ENCODE measurements at places on chromosomes 2 and 18.

DNA sequence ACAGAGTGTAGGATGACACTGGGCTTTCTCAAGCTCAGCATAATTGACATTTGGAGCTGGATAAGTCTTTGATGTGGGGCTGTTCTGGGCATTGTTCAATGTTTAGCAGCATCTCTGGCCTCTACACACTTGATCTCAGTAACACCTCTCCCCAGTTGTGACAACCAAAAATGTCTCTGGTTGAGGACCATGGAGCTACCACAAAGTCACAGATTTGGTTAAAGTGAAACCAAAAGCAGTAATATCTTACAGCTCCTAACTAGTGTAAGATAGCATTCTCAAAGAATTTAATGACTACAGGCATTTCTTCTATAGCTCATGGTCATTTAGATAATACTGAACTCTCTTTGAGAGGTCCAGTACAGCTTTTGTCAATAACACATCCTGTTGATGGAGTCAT is 23.4 kb upstream of the PAX3 start:
- no peak for DNase-seq

DNA sequence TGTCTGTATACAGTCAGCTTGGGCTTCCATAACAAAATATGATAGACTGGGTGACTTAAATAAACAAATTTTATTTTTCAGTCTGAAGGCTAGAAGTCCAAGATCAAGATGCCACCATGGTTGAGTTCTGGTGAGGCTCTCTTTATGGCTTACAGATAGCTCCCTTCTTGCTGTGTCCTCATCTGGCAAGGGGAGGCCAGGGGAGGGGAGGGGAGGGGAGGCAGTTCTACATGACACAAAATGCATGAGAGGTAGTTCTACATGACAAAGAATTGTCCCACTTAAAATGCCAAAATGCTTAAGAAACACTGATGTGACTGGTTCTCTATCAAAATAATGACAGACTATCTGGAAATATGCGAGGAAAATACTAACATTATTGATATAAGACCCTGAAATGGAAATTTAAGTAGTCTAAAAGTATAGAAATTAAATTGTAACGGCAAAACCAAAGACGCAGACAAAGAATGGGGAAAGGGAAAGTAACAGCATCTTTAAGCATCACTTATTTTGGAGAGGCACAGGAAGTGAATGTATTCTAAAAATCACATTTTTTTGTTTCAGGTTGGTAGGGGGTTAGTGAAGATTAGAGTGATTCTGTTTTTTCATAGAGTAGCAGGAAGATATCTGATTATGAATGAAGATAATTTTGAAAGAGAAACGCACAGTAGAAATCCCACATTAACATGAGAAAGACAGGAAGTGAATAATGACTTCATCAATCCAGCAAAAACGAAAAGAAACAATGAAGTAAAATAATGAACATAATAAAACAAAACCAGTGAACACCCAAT is 131.4 kb downstream of the STRN start:
- DNase-seq: no peak

DNA sequence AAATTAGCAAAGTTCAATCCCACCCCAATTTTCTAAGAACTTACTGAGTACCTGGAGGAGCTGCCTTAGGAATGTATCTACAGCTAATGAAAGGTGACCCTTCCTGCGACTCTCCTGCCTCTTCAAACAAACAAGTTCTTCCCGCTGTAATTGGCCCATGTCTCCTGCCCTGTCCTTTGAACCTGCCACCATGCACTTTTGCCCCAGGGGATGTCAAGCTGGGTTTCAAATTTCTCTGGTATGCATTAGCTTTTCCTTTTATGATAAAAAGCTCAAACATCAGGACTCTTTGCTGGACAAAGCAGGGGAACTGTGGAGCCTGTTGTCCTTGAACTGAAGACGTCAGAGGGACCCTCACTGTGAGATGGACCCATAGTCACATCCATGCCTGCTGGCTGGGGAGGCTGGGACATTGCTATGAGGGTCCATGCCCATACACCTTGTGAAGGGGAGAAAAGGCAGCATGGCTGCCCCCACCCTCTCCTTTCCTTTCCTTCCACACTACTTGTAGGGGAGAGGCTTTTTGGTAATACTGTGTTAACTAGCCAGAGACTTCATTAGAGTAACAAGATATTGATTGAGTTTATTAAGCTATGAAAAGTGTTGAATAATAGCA is 210.7 kb upstream of the COPS8 start:
- DNase-seq: no peak

- DNase-seq: no peak
These were observed at the start of gene PSMA8 for GRCh38 chr18:26133652-26134051. Gene PSMA8, plus strand, starts transcription at chr18:26133869. Its CDS starts 97 bp downstream, at chr18:26133966.

DNA sequence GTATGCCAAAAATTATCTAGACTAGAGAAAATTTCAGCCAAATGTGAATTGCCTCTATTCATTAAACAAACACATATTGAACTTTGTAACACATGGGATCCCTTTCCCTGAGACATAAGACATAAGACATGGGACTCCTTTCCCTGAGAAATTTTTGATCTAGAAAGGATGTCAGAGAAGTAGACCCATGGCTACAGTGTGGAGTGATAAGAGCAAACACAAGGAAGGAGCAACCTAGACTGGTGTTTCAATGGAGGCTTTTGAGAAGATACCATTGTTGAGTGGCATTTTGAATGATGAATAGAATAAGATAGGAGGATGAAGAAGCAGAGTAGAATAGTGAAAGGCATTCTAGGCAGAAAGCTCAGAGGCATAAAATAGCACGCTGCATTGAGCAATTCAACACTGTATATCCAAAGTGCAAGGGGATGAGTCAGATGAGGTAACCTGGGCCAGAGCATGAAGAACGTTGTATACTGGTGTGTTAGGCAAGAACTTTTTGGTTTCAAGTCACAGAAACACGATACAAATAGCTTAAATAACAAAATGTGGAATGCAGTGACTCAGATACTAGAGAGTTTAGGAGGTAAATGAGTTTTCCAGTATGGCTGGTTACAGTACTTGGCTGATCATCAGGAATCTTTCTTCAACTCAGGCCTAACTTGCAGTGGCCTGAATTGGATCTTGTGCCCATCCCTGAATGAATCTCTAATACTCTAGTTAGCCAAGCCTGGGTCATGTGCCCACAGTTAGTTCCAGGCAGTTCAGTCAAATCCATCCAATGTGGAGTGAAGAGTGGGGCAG is 129.8 kb upstream of the TANK start:
- DNase-seq: peak; percentile 99

DNA sequence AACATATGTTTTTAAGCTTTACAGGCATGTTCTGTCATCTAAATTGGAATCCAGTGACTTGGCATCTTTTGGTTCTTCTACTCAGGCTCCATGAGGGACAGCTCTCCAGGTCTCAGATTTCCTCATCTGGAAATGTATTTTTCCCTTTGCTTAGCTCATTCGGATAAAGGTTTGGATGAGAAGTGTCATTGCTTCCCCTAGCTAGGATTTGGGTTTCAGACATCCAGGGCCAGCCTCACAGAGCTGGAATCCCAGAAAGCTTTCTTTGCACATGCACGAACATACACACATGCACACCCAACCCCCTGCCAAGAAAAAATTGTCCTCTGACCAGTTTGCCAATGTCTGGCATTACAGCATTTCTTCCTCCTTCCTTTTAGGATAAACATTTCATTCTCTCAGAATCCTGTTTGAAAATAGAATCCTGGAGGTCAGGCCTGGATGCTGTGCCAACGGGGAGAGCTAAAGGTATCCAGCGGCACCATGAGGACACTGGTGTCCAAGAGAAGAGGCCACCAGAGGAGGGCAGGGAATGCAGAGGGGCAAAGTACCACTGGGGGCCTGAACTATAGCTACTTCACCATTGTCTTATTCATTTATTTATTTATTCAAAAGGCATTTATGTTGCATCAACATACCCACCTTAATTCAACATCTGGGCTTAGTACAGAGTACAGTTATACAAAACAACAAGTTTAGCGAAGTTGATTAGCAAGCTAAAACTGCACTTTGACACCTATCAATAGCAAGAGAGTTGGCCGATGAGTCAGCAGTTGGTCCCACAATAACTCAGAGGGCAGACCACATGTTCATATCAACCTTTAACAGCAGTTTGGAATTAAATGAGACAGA is 97.9 kb upstream of the ATL2 start:
- no peak for DNase-seq

GRCh38 chr2:110114831-110115255 is 779 bp downstream of the MALL start:
- DNase-seq: no peak

DNA sequence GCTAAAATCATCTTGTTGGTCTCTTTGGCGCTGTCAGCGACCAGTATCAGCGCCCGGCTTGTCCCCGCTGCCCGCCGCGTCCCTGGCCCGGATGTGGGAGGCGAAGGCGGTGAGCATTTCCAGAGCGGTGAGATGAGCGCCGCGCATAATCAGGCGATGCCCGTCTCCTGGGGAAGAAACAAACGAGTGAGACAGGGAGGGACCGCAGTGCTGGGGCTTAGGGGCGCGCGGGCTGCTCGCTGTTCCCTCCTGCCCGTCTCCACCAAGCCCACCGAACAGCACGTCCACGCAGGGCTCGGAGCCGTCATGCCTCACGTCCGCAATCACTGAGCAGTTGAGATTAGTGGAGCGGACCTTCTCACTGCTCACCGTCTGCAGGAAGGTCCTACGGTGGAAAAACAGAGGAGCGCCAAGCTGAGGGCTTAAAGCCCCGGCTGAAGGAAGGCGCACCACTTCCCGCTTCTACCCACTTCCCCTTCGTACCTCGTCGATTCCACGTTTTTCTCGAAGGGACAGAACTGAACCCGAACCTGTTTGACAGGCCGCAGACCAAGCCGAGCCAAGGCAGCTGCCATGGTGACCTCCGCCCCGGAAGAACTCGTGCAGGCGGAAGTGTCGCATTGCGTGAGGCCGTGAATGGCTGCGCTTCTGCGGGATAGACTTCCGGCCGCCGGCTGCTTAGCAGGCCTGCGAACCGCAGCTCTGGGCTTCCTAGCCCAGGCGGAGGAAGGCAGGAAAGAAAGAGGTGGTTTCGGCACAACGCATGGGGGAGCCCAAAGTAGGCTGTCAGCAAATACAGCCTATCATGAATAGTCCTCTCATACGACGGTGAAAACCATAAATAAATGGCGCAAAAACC is at the start of gene MRPL53:
Gene MRPL53 (minus strand): TSS at position 595 of the 859 bp plus-strand sequence. CDS start 20 bp downstream, at position 575.
- peak; percentile 94 for DNase-seq

DNA sequence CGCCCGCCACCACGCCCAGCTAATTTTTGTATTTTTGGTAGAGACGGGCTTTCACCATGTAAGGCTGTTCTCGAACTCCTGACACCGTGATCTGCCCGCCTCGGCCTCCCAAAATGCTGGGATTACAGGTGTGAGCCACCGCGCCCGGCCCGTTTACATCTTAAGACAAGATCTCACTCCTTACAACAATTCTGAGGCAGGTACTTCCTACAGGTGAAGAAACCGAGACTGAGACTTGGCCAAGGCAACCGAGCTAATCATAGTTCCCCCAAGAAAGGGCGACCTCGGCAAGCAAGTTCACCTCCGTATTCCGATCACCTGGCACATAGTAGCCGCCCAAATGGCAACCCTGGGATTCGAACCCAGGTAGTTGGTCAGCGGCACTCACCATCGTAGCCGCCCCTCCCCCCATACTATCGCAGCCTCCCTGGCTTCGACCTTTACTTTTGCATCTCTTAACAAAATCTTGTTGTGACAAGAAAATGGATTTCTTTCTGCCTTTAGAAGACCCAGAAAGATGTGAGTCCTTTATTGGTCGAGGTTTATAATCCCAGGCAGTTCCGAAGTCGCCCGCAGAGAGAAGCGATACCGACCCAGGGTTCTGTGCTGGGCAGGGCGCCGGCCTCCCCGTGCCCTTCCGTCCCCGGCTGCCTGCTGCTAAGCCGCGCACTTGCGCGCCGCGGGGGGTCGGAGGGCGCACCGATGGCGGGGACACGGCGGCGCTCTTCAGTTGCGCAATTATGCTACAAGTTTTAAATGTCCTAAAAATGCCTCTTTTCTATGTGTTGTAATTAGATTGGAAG is 1.1 kb upstream of the FZD5 start:
- DNase-seq: no peak

- no peak for DNase-seq
These were observed 20.3 kb downstream of the SEC11C start for GRCh38 chr18:59159986-59160385.

DNA sequence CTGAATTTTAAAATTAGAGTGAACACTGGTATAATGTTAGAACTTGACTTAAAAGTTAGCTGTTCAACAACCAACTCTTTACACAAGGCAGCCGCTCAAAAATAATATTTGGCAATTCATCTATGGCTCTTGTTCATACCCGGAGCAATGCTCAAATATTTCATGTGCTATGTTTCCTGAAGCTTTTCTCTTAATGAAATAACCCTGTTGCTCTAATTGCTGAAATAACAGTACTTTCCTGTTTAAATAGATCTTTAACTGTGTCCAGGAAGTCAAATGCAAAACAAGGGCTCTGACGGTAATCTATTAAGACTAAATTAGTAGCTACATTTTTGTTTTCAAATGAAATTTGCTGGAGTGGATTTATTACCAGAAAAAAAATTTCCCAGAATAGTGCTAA is 33.7 kb downstream of the RFTN2 start:
- no peak for DNase-seq

DNA sequence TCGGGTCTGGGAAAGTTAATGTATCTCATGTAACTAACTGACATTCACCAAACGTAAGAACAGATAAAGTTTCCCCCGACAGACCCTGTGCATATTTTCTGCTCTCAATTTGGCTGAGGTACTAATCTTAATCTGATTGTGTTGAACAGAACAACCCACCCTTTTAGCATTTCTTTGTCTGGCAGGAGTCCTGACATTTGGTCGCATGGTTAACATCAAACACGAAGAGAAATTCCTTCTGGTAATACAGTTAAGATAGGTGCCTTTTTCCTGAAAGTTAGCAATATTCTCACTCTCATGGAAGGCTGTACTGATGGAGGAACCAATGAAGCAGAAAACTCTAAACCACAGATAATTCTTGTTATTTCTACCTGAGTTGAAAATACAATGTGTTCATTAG is 520.8 kb downstream of the PARD3B start:
- no peak for DNase-seq

DNA sequence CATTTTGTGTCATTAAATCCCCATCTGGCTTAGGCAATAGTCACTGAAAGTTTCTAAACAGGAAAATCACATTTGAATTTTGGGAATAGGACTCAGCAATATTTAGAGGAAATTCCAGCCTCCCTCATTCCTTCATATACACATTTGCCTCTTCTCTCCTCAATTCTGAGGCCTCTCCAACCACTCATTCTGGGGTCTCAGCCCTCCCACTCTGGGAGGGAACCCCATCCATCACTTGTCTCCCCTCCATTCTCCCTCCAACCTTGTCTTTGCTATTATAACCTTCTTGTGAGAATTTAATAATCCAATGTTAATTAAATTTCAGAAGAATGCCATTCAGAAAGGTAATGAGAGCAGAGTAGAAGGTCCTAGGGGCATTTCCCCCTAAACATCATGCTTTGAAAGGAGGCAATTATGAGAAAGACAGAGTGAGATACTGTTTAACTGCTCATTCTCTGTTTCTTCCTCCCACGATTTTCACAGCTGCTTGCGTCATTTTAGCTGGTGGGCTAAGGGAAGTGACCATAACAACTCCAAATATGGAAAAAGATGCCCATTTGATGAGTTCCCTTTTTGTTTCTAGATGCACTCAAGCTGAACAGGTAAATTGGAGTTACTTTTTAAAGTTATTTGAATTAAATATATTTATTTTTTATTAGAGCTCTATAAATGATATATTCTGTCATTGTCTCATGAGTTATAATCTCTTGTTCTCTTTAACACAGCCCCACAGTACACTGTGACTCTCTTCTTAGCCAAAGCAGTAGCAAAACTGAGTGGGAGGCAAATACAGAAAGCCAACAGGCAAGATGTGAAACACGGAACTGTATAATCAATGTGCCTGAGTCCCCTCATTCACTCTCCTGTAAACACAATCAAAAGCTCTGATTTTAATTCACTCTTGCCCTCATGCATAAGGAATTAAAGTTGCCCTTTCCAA is 135.1 kb downstream of the DLGAP1 start:
- no peak for DNase-seq
